Kidney (tissue), 22 donors: ENCODE measurements at places on chromosomes 12 and 14.
A peak's percentile ranks its signal among the peaks of the same experiment; 100 is the strongest.

GRCh38 chr14:24954700-24955037 is 95.3 kb downstream of the STXBP6 start:
- peak; percentile 86 for DNase-seq

DNA sequence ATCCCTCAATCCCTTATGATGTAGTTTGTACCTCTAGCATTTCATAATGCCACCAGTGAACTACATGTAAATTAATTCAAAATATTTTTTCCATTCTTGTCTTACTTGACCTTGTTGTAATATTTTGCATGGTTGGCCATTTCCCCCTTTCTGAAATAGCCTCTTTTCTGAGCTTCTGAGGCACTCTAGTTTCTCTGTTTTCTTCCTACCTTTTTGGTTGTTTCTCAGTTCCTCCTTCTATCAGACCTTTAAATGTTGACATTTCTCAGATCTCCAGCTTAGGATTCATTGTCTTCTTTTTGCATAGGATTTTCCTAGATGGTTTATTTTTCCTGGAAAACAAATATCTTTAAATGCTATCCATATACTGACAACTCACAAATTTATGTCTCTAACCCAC is 9.8 kb upstream of the RMST start:
- no peak for DNase-seq

DNA sequence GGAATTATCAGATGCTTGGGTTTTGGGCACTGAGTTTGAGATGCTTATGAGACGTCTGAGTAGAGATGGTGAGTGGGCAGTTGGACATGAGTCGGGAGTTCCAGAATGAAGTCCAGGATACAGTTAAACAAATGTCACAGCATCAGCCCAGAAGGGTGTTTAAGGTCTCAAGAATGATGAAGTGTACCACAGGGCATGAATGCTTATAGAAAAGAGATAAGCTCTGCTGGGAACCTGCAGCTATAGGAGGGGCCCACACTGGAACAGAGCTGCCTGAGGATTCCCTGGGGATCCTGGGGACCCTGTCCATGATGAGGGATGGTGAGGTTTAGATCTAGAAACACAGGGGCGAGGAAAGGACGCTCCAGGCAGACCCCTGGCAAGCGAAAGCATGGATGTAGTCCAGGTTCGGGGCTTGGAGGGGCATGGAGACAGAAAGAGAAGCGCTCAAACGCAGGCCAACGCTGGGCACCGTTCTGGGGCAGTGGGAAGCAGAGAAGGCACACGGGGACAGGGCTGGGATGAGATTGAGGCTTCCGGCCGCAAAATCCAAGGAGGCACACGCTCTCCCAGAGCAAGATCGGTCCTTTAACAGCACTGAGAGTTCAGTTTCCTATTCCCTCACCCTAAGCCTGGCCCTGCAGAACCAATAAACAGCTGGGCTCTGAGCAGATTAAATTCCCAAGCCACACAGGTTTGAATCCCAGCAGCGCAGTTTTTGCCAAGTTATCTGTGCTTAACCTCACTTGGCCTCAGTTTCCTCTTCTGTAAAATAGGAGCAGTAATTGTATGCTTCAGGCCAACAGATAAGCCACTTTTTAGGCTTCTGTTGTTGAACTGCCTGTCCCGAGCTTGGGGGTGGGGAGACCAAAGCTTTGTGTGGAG is 52.9 kb downstream of the EID3 start:
- DNase-seq, result no peak

- no peak for DNase-seq
Observed at GRCh38 chr14:68781161-68782021, 11.5 kb downstream of the ZFP36L1 start.
